GM12878 (cell line): ENCODE measurements at places on chromosomes 1 and 21.

DNA sequence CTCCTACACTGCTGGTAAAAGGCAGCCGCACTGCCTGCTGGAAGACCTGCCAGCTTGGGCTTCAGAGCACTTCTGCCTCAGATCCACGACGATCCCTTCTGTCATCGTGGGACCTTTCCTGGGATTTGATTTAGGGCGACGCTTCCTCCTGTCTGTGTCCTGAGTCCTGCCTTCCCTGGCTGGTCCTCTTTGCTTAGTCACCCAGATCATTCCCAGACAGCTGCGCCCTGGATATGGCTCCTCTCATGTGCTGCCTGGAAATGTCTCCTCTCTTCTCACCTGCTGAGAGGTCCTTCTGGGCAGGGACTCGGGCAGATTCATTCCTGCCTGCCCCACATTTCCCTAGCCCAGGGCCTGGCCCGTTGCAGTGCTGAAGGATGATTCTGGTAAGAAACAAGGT lies 72.4 kb upstream of the POU3F1 start:
- no peak for DNase-seq

GRCh38 chr1:8525558-8526275 lies 207.8 kb downstream of the SLC45A1 start:
- DNase-seq, result peak; percentile 66

- no peak for DNase-seq
Observed at GRCh38 chr1:65478379-65479026, 58.0 kb downstream of the LEPR start.

DNA sequence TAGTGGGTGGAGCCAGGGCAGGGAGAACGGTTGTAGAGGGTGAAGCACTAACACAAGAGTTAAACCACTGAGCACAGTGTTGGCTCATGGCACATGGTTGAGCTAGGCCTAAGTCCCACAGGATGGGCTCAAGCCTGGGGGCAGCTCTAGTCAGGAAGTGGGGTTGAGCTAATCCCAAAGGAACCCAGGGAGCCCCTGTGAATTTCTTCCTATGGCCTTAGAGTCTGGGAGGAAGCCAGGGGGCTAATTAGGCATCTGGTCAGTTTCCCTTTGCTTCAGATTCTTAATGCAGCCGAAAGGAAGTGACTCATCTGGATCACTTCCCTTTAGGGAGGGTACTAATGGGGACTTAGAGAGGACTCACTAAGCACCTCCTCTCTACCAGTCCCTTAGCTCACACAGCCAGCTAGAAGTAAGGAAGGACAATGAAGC lies 10.1 kb downstream of the CFAP45 start:
- peak; percentile 67 for DNase-seq
